Stimulated activated CD4-positive, alpha-beta T cell treated with anti-CD3 and anti-CD28 coated beads, Interleukin-1b, Interleukin-23, amount 100 ng/mL, for 1 hour (primary cell): ENCODE measurements at places on chromosomes 6 and 20.

GRCh38 chr6:64732888-64733287 lies 974.1 kb downstream of the EYS start:
- DNase-seq, result no peak

DNA sequence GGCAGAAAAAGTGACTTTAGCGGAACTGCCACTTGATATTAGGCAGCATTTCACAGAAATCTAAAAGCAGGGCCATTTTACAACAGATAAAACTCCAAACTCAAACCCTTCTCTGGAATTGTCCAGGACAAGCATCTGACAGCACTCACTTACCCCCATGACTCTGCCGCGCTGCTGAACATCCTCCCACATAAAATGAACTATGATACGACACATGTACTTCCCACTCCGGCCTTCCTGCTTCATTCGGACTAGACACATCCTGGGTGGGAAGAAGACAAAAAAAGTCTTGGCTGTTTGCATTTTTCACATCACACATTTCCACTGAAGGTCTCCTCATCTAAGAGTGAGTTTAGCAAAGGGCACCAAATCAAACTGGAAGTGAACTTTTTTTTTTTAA lies 54.8 kb upstream of the FAM83C start:
- DNase-seq, result no peak

- DNase-seq, result no peak
Observed at GRCh38 chr6:25219216-25219916, 59.8 kb upstream of the CARMIL1 start.

GRCh38 chr6:24922170-24922569 lies 13.6 kb downstream of the RIPOR2 start:
- no peak for DNase-seq

- DNase-seq, result no peak
Observed at GRCh38 chr6:87944541-87944954, 103.1 kb upstream of the SPACA1 start.

DNA sequence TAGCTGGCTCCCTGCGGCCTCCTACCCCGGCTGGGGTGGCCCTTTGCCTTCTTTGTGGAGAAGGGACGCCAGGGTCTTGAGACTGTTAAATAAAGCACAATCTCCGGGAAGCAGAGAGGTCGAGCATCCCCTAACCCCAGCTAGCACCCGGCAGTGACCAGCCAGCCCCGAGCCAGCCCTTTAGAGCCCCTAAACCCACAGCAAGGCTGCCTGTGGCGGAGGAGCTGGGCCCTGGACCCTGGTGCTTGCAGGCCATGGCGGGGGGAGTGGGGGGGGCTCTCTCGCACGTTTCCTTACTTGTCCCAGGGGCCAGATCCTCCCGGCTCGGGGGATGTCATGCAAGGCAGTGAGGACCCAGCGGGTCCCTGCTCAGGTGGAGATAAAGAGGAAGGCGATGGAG lies 49.2 kb upstream of the GATA5 start:
- no peak for DNase-seq

DNA sequence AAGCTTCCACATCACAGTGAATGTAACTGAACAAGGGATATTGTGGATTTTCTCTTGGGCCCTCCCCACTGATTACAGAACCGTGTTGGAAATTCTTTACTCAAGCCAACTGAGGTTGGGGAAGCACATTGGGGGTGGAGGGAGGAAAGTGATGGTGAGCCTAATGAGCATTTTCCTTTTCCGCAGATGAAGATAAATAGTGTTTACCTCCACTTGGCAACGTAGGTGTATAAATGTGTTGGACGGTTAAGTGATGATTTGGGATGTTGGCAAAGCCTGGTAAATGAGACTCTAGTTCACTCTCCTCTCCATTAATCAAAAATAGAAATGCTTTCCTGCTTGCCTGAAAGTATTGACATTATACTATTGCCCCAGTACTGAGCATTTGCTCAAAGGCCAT lies 27.1 kb upstream of the NRN1 start:
- no peak for DNase-seq

DNA sequence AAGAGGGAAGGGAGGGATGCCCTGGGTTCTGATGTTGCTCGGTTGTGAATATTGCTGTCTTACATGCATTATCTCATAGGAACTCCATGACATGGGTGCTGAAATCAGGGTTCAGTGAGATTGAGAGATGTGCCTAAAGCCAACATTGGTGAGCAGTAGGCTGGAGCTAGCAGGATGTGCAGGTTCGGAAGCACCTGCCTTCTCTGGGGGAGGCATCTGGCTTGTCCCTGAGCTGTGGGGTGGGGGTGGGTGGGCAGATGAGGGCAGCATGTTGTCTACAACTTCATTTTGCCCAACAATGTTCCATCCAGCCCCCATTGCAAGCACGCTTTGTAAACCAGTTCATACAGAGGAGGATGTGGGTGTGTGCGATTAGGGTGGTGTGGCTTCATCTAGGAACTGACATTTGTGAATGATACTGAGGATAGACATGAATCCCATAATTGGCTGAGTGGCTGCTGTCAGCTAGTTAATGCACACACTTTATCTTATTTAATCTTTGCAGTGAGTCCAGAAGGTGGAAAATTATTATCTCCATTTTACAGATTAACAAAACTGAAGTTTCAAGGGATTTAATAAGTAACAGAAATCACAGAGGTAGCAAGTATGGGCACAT lies 119.4 kb downstream of the SYNDIG1 start:
- DNase-seq, result no peak

GRCh38 chr20:45406260-45407066 lies 1.6 kb upstream of the DBNDD2 start:
- peak; percentile 21 for DNase-seq

GRCh38 chr20:3275064-3275935 lies 36.3 kb upstream of the SLC4A11 start:
- DNase-seq, result no peak

- DNase-seq, result no peak
Observed at GRCh38 chr6:39681674-39682121, 43.5 kb downstream of the KIF6 start.

DNA sequence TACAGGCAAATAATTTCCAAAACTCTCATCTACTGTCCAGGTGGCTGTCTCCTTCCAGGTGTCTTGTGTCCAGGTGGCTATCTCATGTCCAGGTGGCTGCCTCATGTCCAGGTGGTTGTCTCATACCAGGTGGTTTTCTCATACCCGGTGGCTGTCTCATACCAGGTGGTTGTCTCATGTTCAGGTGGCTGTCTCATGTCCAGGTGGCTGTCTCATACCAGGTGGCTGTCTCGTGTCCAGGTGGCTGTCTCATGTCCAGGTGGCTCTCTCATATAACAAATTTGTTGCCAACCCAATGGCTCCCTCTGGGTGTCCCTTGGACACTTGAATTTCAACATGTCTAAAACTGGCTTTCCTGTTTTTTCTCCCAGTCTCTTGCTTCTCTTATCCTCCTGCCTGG lies 14.3 kb upstream of the SLC22A3 start:
- DNase-seq, result no peak

- no peak for DNase-seq
Observed at GRCh38 chr6:62323818-62324431, 37.9 kb upstream of the KHDRBS2 start.

- DNase-seq, result no peak
Observed at GRCh38 chr20:35225319-35226125, 968 bp upstream of the MMP24 start.

- DNase-seq, result no peak
Observed at GRCh38 chr6:125811259-125811658, 20.5 kb downstream of the NCOA7 start.

GRCh38 chr6:109580519-109580918 lies 97.5 kb upstream of the ZBTB24 start:
- DNase-seq, result no peak

DNA sequence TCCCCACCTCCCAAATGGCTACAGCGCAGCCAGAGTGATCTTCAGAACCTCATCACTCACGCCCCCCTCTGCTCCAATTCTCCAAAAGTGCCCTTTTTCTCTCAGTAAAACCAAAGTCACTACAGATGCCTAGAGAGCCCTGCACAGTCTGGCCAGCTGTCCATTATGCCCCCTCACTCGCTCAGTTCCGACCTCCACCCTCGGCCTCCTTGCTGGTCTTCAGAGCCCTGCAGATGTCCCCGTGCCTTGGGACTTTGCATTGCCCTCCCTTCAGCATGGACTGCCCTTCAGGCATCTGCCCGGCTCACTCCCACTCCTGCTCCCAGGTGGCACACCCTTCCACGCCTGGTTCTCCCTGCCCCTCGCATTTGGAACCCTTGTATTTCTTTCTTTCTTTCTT lies 1.1 kb upstream of the RAET1E start:
- DNase-seq, result no peak

DNA sequence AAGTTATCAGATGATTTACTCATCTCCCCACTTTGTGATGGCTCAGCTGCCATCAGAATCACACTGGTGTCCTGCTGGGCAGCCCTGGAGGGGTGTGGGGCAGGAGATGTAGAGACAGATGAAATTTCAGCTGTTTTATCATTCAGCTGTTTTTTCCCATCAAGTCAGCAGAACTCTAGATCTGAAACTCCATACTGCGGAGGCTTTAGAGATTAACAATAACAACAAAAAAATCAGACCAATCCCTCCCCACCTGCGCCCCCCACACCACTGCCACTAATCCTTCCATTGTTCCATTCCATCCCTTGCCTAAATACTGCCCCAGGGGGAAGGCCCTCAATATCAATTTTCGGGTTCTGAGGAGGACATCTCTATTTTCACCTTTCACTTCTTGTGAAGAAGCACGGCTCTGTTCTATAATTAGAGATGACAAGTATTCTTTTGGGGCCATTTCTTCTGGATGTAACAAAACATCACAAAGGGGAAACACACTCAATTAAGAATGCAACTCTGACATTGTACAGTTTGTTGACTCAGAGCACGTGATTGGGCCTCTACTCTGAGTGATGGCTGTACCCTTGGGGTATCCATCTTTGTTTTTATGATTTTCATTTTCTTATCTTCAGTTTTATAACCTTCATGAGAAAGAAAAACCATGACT lies 396.3 kb downstream of the ZFAND3 start:
- DNase-seq, result no peak

DNA sequence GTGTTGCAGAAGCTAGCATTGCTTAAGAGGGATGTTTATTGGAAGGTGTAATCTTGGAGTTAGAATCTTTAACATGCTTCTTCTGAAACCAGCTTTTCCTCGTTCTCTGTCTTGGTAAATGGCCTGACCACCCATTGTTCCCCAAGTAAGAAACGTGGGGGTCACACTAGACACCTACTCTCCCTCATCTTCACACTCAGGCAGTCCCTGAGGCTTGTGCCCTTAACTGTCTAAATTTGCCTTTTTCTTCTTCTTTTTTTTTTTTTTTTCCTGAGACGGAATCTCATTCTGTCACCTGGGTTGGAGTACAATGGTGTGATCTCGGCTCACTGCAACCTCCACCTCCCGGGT lies 16.2 kb upstream of the ARFGEF2 start:
- no peak for DNase-seq

GRCh38 chr20:24648919-24649318 lies 179.5 kb downstream of the SYNDIG1 start:
- DNase-seq, result no peak

GRCh38 chr20:57025261-57025660 lies 241.2 kb downstream of the BMP7 start:
- no peak for DNase-seq

- DNase-seq, result no peak
Observed at GRCh38 chr20:61185181-61185580, 66.9 kb upstream of the CDH4 start.

- DNase-seq, result no peak
Observed at GRCh38 chr20:55656231-55656775, 349.0 kb downstream of the CBLN4 start.

DNA sequence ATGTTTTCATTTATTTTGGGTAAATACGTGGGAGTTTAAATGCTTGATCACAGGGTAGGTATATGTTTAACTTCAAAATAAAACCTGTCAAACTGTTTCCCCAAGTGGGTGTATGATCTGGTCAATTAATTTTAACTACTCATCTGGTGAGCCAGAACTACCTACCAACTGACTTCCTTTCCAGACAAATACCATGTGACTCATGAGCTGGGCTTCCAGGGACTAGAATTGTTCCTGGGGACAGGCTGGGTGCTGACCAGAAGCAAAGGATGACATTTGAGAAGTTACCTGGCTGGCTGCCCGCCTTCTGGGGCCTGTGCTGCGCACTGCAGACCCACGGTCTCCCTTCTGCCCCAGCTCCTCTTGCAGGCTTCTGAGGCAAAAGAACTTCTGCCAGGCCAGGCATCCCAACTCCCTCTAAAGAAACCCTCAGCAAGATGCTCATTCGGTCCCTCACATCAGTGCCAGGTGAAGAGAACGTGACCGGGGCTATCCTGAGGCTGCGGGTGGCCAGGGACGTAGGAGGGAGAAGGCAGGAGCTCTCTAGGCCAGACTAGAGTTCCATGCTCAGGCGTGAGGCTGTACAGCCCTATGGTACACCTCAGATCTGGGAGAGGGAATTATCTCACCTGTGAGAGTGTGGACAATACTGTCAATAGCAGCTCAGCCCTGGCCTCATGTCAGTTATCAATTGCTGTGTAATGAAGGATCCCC lies 103.6 kb downstream of the JPH2 start:
- no peak for DNase-seq

GRCh38 chr20:38685853-38686473 lies 38.3 kb upstream of the SLC32A1 start:
- DNase-seq, result no peak

DNA sequence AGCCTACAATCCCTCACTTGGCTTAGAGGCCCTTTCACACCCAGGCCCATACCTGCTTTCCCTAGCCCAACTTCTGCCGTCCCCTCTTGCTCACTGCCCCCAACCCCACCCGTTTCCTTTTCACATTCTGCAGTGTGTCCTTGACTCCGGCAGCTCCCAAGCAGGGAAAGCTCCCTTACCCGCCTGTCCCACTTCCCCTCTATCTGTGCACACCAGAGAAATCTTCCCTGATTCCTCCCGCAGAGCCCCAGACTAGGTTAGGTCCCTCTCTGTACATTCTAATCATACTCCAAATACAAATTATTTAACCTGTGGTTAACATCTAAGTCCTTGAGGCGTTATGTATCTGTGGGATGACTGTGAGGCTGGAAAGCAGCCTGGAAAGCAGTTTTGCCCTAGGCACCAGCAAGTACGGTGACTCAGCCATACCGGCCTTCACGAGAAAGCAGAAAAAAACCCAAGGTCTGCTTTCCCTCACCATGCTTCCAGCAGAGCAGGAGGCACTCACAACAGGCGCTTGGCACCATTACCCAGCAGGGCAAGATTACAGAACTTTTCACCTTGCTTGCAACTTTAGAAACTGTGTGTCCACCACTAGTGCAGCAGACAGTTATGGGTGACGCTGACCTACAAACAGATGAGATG lies 22.3 kb downstream of the ELOVL5 start:
- no peak for DNase-seq

DNA sequence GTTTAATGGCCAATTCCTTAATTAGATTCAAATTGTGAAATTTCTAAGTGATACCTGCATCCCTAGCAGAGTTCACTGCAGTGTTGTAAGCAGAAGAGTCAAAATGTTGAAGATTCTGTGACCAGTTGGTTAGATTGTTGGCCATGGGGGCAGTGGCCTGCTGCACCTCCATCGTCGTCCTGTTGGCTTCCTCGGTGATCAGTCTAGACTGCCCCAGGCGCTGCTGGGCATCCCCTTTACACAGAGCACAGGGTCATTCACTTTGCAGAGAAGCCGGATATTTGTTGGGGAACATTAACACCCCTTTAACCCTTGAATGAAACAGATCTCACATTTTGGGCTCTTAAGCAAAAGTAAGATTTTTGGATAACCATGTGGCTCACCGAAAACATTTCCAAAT lies 60.7 kb downstream of the FAM229B start:
- no peak for DNase-seq

- no peak for DNase-seq
Observed at GRCh38 chr6:83429857-83430610, 817 bp downstream of the ME1 start.

GRCh38 chr6:130603391-130603790 lies 223.8 kb upstream of the SMLR1 start:
- DNase-seq, result no peak

- DNase-seq, result no peak
Observed at GRCh38 chr6:53309059-53309900, 39.5 kb downstream of the ELOVL5 start.
